GM23338 (cell line): ENCODE measurements at places on chromosomes 4 and X. TPM values are rescaled to one million over a fixed set of nuclear protein-coding genes. Genes with fewer than 3 reads are reported as not detected.

The S100G gene
- total RNA-seq = not detected in 2 replicates

The CYTL1 gene
- 8.3 and 12.6 TPM in 2 replicates for total RNA-seq

- DNase-seq = peak; percentile 90
These were observed at the start of gene TRAM1L1 for GRCh38 chr4:117084866-117085701. Gene TRAM1L1, minus strand, starts transcription at chr4:117085576. Its CDS starts 183 bp downstream, at chr4:117085393.

DNA sequence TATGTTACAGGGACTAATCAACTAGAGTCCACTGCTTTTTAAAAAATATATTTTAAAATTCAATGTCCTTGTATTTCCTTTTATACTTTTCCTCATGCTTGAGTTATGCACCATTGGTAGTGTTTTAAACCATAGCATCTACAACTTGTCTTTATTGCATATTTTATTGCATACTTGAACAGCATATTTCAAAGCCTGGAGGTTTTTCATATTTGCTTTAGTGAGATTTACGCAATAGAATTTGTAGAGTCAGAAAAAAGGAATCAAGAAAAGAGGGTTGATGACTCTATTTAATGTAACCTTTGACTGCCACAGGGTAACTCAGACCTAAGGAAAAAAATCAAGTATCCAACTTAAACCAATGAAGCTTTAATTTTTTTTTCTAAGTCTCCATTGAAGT lies 1165.7 kb upstream of the IGFBP7 start:
- no peak for DNase-seq

DNA sequence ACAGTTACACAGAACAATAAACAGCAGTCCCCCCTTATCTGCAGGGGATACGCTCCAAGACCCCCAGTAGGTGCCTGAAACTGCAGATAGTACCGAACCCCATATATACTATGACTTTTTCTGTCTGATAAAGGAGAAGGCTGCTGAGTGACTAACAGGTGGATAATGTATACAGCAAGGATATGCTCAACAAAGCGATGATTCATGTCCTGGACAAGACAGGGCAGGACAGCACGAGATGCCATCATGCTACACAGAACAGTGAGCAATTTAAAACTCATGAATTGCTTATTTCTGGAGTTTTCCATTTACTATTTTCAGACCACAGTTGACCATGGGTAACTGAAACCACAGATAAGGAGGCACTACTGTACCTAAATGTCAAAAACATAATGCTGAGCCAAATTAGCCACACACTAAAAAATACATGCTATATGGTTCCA lies 76.1 kb downstream of the MANBA start:
- DNase-seq = no peak

The GYG2 gene
- total RNA-seq = 47.0 and 63.8 TPM in 2 replicates

GRCh38 chr4:88320224-88320779 lies 35.9 kb upstream of the PPM1K start:
- DNase-seq = peak; percentile 1

- DNase-seq = no peak
These were observed 277.5 kb downstream of the IL15 start for GRCh38 chr4:141913928-141914327.

The SYNPO2 gene
- total RNA-seq = 3.1 and 3.4 TPM in 2 replicates

GRCh38 chr4:3470244-3471097 lies 7.4 kb downstream of the DOK7 start:
- DNase-seq = no peak

- DNase-seq = no peak
These were observed 64.1 kb downstream of the USP38 start for GRCh38 chr4:143248827-143249226.

- peak; percentile 64 for DNase-seq
These were observed 111.3 kb upstream of the ATP8A1 start for GRCh38 chr4:42768125-42768748.

GRCh38 chrX:49210406-49210805 lies 10.4 kb upstream of the SYP start:
- no peak for DNase-seq

DNA sequence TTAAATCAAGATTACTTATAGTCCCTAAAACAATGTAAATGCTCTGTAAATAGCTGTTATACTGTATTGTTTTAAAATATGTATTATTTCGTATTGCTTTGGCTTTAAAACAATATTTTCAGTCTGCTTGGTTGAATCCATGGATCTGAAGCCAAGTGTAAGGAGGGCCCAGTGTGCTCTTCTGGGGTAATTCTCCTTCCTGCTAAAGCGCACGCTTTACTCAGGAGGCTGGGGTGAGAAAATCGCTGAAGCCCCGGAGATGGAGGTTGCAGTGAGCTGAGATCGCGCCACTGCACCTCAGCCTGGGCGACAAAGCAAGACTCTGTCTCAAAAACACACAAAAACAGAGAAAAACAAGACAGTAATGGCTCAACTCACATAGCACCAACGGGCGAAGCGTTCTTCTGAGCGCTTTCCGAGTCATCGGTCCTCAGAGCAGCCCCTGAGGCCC lies 391 bp upstream of the IDUA start:
- DNase-seq = no peak

- DNase-seq = no peak
These were observed 16.8 kb downstream of the REPS2 start for GRCh38 chrX:16963216-16963615.

GRCh38 chr4:100695039-100695654 lies 177.3 kb upstream of the EMCN start:
- no peak for DNase-seq

DNA sequence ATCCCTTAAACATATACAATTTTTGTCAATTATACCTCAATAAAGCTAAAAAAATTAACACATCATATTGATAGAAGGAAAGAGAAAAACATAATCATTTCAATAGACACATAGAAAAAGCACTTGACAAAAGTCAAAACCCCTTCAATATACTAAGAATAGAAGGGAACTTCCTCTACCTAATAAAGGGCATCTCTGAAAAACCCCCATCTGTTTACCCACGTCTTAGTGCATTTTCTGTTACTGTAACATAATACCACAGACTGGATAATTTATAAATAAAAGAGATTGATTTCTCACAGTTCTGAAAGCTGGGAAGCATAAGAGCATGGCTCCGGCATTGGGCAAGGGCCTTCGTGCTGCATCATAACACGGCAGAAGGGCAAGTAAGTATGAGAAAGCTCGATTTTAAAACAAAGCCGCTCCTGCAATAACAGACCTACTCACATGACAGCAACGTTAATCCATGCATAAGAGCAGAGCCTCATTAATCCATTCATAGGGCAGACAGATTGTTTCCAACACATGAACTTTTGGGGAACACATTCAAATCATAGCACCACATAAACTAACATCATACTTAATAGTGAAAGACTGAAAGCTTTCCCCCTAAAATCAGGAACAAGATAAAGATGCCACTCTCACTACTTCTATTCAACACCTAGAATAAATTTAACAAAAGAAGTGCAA lies 15.7 kb downstream of the STEEP1 start:
- no peak for DNase-seq

DNA sequence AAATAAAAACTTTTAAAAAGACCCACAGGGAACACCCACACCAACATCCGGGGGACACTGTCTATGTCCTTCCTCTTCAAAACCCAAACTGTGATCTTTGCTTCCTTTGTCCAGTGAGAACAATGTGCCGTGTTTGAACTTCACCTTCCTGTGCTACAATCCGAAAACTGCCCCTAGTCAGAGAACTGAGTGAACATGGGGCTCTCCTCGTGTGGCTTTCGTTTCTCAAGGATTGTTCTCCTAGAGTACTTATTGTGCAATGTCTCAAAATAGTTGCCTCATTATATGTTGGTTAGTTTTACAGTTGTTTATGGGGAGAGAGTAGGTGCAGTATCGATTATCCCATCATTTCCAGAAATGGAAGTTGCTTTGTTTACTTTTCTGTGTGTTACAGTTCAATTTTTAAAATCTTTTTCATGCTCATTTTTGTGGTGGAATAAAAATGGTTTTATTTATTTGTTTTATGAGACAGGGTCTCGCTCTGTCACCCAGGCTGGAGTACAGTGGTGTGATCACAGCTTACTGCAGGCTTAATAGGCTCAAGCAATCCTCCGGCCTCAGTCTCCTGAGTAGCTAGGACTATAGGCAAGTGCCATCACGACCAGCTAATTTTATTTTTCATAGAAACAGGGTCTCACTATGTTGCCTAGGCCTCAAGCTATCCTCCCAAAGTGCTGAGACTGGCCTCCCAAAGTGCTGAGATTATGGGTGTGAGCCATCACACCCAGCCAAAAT lies 29.9 kb downstream of the RBMX start:
- no peak for DNase-seq

The ARHGAP10 gene
- total RNA-seq = 4.6 and 5.1 TPM in 2 replicates

The FOXR2 gene
- not detected in 2 replicates for total RNA-seq

The SORBS2 gene
- 17.8 and 24.6 TPM in 2 replicates for total RNA-seq

GRCh38 chr4:107552306-107552705 lies 167.7 kb downstream of the PAPSS1 start:
- DNase-seq = no peak

- DNase-seq = peak; percentile 6
These were observed 46.4 kb downstream of the BEX1 start for GRCh38 chrX:103017542-103017941.

The SCML2 gene
- total RNA-seq = 21.5 and 26.2 TPM in 2 replicates

The DCAF8L2 gene
- total RNA-seq = not detected in 2 replicates

DNA sequence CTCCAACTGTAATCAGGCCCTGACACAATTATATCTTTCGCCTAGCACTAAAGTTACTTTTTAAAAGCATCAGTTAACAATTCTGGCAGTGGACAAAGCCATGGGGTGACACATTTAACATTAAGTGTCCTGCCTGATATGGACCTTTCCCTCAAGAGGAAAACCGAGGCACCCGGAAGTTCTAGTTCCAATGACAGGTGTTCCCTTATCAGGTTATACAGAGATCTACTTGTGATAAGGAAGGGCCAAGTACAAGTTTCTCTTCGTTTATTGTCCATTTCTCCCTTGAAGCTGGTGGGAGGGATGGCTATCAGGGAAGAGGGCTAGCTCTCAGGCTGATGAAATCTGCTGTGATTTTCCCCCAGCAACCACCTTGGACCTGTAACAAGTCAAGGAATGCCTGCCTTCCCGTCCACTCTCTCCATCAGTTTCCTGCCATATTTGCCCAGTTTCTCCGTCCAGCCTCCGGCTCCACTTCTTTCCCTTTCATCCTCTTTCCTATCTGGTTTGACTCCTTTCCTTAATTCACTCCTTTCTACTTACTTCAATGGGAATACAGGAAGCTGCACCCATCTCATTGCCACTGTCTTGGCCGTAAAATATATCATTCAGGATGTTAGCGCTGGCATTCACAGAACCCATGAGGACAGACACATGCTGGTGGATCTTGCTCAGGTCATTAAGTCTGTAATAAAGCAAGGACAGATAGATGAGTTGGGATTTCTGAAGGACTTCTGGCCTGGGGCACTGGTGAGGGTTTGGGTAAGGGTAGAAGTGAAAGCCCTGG lies 95.0 kb downstream of the DGKK start:
- no peak for DNase-seq

The WDR45 gene
- 26.2 and 36.2 TPM in 2 replicates for total RNA-seq

DNA sequence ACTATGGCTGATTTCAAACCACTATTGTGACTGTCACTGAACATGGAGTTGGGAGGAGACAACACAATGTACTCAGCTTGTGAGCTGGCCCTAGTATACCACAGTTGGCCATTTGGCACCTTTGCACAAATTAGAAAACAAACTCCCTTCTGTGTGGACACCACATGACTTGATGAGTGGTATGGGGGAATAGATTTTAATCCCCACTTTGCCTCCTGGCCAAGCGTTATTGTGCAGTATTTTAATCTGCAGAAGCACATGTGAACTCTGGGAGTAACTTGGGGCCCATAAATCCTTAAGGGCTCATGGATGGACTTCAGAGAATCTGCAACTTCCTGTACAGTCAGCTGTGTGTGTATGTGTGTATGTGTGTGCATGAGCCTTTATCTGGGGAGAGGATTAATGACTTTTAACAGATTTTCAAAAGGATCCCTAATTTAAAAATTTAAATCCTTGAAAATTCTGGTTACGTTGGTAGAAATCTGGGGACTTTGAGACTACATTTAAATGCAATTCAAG lies 105.0 kb upstream of the PAQR3 start:
- no peak for DNase-seq

- no peak for DNase-seq
These were observed 40.7 kb downstream of the PRDM5 start for GRCh38 chr4:120881846-120882245.

- DNase-seq = no peak
These were observed 4.6 kb upstream of the GPC3 start for GRCh38 chrX:133989993-133990392.

DNA sequence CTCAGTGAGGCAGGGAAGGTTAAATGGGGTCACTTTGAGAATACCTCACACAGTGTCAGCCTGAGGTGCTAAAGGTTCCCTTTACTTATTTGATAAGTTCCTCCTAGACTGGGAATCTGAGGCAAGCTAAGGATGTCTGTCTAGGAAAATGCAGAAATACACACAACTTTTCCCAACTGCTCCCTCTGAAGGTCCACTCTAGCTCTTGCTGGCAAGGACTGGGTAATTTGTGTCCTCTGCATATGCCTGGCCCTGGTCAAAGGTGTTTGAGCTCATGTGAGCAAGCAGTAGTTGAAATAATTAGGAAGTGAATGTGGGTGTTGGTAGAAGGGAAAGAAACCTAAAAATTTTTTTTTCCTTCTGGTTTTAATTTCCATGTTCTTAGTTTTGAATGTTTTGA lies 21.3 kb downstream of the TXLNG start:
- DNase-seq = peak; percentile 48

DNA sequence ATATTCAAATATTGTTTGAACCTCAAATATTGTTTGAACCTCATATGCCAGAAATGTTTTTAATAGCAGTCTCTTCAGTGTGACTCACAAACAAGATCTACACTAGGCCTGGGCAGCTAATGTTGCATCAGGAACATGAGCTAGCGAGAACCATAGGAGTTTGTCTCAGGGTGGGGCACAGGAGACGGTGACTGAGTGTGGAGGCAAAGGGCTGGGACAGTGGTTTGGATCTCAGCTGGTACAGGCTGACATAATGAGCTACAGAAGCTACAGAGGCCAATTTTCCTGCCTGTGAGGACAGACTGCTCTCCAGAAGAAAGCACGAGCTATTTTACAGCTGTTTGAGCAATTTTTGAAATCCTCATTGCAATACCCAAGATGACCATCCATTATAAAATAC lies 224.7 kb downstream of the CENPC start:
- DNase-seq = no peak

DNA sequence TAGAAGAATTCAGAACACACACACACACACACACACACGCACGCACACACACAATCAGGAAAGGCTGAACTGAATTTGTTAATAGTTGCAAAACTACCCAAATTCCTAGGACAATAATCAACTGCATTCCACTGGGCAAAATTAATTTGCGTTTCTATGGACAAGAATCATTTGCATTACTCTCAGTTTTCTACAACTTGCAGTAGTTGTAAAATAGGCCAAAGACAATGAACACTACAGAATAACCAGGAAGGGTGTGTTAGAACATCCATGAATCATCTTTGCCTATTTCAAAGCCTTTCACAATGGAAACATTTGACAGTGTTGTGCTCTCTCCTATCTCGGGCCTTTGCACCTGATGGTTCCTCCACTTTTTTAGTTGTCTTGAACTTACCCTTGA lies 77.1 kb upstream of the IGFBP7 start:
- DNase-seq = peak; percentile 14

- DNase-seq = no peak
These were observed 164.7 kb downstream of the PCDH18 start for GRCh38 chr4:137367620-137368019.
